RWPE2 (cell line): ENCODE measurements at places on chromosomes 16 and 17.

DNA sequence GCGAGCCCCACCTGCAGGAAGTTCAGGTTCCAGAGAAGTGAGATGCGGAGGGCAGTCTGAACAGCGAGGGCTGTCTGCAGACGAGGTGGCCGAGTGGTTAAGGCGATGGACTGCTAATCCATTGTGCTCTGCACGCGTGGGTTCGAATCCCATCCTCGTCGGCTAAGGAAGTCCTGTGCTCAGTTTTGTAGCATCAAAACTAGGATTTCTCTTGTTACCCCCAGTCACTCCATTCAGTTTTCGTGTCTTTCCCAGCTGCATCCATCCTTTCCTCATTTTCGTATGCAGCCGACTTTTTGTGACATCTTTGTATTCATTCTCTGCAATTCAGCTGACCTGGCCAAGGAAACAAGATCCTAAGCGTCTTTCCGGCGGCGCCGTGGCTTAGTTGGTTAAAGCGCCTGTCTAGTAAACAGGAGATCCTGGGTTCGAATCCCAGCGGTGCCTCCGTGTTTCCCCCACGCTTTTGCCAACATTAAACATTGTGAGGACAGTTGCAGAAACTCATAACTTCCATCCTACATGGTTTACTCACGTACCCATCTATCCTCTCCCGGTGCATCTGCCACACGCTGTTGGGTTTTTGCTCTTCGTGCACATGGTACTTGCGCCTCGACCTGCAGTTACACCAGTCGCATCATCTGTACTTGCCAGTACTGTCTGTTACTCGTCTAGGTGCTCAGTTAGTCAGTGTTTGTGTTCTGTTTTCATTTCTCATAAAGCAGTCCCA is 3.0 kb downstream of the BORCS6 start:
- peak; percentile 90 for DNase-seq

DNA sequence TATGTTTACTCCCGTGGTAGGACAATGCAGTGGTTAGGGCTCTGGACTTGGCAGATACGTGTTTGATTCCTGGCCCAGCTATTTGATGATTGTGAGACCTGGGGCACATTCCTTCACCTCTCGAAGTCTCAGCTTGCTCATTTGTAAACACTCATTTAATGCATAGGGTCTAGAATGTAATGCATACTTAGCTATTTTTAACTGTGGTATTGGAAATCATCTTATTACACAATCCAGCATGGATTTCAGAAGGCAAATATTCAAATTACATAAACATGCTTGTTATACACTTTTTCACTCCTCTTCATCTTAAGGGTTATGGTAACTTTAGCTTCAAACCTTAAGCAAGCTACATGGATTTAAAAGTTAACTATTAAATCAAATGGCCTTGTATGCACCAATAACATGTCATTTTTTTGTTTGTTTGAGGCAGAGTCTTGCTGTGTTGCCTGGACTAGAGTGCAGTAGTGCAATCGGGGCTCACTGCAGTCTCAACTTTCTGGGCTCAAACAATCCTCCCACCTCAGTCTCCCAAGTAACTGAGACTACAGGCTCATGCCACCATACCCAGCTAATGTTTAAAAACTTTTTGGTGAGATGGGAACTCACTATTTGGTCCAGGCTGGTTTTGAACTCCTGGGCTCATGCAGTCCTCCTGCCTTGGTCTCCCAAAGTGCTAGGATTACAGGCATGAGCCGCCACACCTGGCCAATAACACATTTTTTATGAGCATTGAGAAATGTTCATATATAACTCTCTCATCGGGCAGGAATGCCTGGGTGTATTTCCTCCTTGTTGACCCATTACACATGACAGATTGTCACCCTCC is 52.5 kb downstream of the VAT1L start:
- no peak for DNase-seq

- DNase-seq: peak; percentile 37
These were observed 13.2 kb downstream of the RPH3AL start for GRCh38 chr17:339193-340061.

DNA sequence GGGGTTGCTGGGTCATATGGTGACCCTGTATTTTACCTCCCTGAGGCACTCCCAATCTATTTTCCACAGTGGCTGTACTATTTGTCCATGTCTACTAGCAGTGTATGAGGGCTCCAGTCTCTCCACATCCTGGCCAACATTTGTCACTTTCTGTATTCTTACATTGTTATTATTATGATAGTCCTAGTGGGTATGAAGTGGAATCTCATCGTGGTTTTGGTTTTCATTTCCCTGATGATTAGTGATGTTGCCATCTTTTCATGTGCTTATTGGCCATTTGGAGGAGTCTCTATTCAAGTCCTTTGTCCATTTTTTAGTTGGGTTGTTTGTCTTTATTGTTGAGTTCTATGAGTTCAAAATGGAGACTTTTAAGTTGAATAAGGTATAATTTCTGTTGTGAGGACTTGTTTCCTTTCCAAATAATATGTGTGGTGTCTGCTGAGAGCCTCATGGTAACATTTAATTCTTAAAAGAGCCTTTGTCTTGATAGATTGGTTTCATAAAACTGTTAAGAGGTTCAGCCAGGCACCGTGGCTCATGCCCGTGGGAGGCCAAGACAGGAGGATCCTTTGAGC is 108.2 kb downstream of the RPTOR start:
- no peak for DNase-seq

DNA sequence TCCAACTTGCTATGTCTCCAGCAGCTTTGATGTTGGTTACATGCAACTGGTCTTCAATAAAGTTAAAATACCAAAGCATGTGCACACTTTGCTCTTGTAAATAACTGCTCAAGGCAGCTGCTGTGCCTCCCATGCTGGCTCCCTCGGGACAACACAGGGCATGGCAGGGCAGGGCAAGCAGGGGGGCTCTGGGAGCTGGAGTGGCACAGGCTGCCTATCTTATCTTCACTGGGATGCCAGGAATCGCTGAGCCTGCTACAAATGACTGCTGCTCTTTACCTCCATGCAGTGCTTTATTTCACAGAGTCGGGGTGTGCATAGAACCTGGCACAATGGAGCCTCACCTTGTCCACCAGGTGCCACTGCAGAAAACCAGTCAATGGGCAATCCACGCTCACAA is 21.8 kb downstream of the PEMT start:
- no peak for DNase-seq

GRCh38 chr17:3260600-3260999 is 37.6 kb downstream of the OR3A1 start:
- DNase-seq: no peak

- DNase-seq: no peak
These were observed 262.7 kb upstream of the KCNJ16 start for GRCh38 chr17:69812240-69812837.
